ENCODE measurements at places on chromosomes 3 and 15.

- no peak for DNase-seq
Observed at GRCh38 chr3:114624047-114624445, 330.2 kb downstream of the TIGIT start.

DNA sequence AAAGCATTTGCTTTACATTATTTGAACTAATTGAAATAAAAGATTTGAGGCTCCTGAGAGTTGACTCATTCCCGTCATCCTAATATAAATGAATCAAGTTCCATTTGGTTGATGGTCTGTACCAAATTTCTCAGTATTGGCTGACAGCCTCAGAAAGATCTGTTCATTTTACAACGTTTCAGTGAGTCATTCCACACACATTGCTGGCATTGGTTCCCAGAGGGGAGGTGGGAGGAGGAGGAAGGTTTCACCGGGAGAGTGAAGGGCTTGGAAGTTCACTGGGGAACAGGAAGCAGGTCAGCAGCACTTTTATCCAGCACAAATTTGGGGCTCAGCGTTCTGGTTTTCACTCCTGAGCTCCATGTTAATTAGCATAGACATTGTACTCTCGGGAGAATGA is 176.7 kb upstream of the CADPS start:
- DNase-seq: no peak

DNA sequence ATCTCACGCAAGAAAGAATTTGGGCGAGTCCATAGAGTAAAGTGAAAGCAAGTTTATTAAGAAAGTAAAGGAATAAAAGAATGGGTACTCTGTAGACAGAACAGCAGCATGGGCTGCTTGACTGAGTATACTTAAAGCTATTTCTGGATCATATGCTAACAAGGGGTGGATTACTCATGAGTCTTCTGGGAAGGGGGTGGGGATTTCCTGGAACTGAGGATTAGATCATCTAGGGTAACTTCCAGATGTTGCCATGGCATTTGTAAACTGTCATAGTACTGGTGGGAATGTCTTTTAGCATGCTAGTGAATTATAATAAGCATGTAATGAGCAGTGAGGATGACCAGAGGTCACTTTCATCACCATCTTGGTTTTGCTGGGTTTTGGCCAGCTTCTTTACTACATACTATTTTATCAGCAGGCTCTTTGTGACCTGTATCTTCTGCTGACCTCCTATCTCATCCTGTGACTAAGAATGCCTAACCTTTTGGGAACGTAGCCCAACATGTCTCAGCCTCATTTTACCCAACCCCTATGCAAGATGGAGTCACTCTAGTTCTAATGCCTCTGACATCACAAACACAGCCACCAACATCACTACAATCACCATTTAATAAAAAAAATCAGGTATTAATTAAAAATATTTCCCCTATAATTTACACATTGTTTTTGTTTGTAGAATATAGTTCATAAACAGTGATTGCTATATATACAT is 890.7 kb upstream of the EPHA6 start:
- DNase-seq: no peak

DNA sequence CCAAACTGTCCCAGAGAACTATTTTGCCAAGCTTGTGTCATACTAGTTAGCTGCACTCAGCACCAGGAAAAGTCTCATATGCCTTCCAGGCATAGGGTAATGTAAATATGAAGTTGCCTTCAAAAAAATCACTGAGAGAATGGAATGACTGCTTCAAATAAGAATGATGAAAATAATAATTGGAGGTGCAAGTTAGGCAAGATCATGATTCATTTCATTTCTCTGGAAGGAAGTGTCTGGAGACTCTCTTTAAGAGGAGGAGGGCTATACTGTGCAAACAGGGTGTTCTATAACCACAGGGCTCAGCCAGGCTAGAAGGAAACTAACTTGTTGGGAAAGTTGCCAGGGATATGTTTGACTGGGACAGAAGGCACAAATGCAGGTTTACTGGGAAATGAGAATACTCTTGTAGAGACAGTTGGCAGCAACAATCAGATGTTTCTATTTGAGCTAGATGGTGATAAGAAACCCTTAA is 4.3 kb downstream of the SIDT1 start:
- DNase-seq: no peak

GRCh38 chr3:143830063-143830462 is 18.2 kb downstream of the SLC9A9 start:
- no peak for DNase-seq

- no peak for DNase-seq
Observed at GRCh38 chr3:32240159-32240545, 1.7 kb downstream of the CMTM8 start.

DNA sequence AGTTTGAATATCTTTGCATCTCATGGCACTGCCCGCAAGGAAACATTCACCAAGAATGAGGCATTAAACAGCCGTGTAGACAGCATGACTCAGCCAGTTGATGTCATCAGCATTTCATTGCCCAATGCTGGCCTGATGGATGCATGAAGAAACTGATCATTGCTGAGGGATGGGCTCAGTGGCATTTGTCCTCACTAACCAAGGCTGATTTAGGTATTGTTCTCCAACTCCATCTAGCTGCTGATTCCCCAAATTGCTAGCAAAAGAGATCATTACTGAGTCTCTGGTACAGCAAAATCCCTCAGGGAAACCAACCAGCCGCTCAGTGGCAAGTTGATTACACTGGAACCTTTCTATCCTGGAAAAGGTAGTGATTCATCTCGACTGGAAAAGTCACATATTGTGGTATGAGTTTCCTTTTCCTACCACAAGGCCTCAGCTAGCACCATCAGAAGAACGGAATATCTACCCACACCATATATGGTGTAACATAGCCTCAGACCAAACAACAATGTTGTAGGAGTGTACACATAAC is 186.5 kb upstream of the GAP43 start:
- no peak for DNase-seq
